Activated CD8-positive, alpha-beta memory T cell treated with anti-CD3 and anti-CD28 coated beads for 24 hours (primary cell): ENCODE measurements at places on chromosomes 11 and 22.

- no peak for DNase-seq
Measured at GRCh38 chr11:45042560-45042959, 91.9 kb upstream of the TP53I11 start.

DNA sequence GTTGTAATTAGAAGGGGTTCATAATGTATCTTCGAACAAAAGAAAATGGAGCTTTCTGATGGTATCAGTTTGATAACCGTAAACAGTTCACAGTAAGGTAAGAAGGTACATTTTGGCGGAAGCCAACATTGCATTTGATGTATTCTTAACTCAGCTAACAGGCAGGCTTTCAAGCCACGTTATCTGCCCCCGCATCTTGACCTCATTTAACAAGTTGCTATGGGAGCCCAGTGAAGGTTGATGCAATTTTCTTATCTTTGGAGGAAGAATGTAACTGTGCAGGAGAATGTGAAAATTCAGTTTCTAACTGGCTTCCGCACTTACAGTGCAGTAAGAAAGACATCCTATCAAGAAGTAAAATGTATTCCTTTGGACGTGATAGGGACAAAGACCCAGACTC is 110.6 kb downstream of the ETS1 start:
- DNase-seq: no peak

DNA sequence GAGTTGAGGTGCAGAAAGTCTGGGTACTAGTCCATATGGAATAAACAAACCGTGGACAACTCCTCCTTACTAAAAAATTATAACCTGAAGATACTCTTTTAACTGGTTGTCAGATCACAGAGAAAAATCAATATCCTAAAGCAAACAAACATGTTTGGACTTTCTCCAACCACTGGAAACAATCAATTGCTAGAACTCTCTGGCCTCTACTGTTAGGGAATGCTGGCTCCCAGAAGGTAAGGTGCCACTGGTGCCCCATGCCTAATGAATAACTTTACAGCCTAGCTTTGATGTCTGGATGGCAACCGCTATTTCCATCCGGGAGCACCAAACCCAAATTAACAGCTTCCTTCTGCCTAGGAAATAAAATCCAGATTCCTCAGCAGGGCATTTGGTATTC is 74.5 kb downstream of the AMBRA1 start:
- no peak for DNase-seq

DNA sequence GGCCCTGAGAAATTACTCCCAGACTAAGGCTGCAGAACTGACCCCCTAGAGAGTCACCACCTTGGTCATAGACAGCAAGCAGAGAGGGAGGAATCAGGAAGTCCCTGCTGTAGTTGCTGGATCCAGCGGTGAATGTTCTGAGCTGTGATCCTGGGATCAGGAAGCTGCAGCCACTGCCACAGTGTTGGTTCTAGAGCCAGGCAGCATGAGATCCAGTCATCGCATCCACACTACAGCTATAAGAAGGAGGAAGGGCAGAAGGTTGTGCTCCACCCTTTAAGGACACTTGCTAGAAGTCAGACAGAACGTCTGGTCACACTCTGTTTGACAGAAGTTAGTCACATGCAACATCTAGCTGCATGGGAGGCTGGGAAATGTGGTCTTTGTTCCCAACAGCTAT is 104.7 kb upstream of the OR4B1 start:
- no peak for DNase-seq

DNA sequence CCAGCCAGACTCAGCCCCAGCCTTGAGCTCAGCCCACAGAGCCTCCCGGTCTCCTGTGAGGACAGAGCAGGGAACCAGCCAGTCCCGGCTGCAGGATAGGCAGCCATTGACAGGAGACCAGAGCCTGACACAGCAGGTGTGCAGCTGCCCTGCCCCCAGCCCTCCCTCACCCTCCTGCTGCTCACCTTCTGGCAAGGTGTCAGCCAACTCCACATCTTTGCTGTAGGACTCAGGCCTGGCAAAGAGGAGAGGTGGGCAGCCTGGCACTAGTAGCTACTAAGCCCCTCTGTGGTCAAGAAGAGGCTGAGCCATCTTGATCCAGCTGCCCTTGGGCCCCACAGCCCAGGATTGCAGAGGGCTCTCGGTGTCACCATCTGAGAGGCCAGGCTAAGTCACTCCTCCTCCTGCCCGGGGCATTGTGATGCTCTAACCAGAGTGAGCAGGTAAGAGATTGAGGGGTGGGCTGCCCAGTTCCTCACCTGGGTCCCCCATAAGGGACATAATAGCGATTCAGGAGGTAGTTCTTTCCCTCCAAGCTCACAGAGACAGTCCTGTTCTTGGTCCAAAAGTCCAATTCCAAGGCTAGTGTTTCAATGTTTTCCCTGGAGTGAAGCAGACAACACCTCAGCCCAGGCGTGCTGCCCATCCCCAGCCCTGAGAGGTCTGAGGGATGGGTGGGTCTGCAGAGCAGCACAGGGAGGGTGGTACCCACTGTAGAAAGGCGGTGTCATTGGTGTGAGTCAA is 18.6 kb downstream of the TREH start:
- DNase-seq: no peak

GRCh38 chr11:26909515-26909914 is 84.4 kb upstream of the FIBIN start:
- no peak for DNase-seq

DNA sequence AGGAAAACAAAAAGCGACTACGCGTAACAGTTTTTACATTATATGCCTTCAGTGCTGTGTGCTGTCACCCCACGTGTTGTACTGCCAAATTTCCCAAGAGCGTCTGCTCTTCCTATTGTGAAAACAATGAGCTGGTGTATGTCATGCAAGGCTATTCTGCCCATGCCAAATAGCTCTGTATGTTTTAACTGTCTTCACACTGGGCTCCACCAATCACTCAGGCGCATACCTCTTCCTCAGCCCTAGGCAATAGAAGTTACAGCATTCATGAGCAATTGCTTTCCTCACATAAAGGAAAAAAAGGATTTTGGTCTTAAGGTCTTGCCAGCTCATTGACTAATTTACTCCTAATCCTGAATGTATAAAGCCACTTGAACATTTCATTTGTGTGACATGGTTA is 606.8 kb downstream of the NTM start:
- DNase-seq: no peak

DNA sequence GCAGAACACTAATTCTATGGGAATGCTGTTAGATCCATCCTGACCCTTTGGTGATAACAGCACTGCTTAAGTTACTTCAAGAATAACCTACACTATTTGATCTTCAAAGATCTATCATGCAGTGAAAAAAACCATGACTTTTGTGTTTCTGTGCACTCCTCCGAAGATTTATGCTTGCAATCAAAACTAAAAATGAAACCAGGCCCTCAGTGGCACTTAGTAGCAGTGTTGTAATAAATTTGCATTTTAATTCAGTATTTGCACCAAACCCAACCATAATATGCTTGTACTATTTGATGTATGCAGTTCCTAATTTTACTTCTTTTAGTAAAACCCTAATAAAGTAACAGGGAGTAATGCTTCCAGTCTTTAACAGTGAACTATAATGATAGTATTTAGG is 130.7 kb downstream of the SOX6 start:
- DNase-seq: no peak
